ENCODE measurements at places on chromosomes 7 and 10.

DNA sequence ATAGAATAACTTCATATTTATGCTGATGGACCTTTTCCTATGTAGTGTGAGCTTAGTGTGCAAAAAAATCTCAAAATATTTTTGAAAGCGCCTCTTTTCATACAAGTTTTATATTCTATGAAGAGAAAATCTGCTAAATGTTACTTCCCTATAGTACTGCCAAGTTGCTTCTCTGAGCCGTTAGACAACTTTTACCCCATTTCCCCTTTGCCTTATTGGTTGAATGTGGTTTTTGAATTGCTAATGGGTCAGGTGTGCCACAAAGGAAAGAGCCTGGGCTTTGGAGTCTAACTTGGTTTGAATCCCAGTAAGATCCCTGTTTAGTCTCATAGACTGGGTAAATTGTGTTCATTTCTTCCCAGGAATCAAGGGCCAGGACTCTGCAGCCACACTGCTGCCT lies 261.5 kb downstream of the SNX10 start:
- no peak for DNase-seq

DNA sequence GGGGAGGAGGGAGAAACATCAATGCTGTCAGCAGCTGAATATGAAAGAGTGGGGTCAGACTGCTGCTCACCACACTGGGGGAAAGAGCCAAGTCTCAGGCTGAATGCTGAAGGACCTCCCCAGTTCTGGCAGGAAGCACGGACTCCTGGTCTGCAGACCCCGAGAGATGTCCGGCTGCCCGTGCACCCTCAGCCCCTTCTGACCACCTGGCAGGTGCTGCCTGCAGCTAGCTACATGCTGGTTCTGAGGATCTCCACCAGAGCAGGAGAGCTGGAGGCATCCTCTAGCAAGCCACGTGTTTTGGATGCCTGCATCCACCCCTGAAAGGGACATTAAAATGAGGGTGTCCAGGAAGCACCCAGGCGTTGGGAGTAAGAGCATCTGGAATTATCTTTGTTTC lies 74.2 kb downstream of the HTR5A start:
- no peak for DNase-seq

- DNase-seq, result no peak
These were observed 13.4 kb downstream of the SLC13A4 start for GRCh38 chr7:135714534-135715009.

DNA sequence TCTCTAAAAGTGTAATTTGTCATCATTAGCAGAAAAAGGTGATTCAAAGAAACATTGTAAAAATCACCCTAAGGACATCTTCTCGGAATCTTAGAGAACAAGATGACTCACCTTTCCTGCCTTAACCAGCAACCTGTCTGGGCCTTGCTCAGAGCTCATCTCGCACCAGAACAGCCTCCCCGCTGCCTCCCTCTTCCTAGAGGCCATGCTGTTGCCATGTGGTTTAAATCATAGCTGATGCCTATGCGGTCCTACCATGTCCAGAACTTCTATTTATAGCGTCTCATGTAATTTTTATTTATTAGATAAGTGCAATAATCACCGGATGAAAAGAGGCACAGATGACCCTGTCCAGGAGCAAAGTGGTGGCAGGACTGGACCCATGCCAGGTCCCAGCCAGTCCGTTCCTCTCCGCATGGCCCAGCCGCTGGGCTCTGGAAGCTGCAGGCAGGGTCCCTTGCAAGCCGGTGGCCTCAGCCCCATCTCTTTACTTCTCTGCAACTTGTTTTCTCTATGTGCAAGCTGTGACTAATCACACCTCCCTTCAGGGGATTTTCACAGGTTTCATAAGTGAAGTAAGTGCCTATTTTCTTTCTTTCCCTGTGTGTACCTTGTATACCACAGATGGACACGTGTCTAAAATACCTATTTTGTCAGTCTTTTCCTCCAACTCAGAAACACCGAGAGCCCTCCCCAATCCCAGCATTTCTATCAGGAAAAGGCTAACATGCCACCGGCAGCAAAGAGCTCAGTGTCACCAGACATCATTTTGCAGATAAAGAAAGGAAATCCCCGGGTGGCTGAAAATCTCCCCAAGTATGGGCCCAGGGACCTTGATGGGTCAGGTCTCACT lies 27.1 kb downstream of the KLF6 start:
- DNase-seq, result no peak

Measured in Right ventricle myocardium inferior (tissue), 1 donor.